Activated T-helper 9 cell treated with anti-CD3 and anti-CD28 coated beads, Interleukin-2, amount 50 U/mL, for 16 hours (primary cell): ENCODE measurements at places on chromosomes 4 and X.

DNA sequence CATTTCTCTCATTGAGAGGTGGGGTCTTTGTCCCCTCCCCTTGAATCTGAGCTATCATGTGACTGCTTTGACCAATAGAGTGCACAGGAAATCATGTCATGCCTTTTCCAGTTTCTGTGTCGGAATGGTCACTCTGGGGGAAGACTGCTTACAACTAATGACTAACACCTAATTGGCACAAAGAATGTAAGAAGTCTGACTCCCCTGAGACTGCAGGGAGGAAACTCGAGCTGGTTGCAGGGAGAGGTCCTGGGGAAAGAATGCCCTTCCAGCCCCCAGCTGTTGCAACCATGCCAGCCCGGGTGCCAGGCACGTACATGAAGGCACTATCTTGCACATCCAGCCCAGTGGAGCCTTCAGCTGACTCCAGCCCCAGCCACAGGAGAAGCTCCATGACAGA is 254.2 kb downstream of the DHX15 start:
- no peak for DNase-seq

DNA sequence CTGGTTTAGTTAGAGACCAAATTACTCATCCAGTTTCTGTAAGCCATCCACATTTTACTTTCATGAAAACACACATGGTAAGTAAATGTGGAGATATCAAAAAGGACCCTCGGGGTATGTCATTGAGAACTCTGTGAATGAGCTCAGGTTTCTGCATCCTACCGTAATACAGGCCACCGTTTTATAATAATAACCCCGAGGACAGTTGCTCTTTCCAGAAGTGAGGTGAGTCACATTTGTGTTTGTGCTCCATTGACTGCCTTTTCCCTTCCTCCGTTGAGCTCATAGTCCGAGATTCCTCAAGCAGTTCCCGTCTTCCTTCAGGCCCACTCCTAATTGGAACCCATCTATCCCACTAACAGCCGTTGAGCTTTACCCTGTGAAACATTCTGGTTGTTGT is 95.3 kb downstream of the GRID2 start:
- no peak for DNase-seq

DNA sequence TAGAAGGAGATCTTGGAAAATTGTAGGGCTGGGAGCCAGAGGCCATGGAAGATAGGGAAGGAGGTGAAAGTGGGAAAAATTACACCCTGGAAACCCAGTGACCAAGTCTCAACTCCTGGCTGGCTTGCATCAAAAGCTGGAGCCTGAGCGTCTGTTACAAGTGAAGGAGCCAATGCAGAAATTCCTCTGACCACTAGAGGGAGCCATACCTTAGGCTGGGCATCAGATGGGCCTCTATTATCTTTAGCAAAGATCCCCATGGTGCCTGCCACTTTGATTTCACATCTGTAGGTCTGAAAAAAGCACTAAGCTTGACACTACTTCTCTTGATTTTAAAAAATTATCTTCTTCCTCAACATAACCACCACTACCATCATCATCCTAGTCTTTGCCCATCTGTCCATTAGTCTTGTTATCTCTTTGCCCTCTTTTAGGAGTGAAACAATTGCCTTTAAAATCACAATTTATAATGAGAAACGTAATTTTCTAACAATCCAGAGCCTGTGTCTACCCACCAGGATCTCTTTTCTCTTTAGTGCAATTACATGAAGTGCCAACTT is 62.9 kb downstream of the ANAPC4 start:
- DNase-seq = no peak

- no peak for DNase-seq
Measured at GRCh38 chrX:10450229-10450958, 170.0 kb downstream of the MID1 start.

GRCh38 chr4:6221851-6222760 is 21.8 kb upstream of the JAKMIP1 start:
- no peak for DNase-seq

GRCh38 chr4:3677748-3678070 is 88.5 kb upstream of the ADRA2C start:
- DNase-seq = no peak

- DNase-seq = no peak
Measured at GRCh38 chr4:2159931-2160330, 82.0 kb downstream of the HAUS3 start.

DNA sequence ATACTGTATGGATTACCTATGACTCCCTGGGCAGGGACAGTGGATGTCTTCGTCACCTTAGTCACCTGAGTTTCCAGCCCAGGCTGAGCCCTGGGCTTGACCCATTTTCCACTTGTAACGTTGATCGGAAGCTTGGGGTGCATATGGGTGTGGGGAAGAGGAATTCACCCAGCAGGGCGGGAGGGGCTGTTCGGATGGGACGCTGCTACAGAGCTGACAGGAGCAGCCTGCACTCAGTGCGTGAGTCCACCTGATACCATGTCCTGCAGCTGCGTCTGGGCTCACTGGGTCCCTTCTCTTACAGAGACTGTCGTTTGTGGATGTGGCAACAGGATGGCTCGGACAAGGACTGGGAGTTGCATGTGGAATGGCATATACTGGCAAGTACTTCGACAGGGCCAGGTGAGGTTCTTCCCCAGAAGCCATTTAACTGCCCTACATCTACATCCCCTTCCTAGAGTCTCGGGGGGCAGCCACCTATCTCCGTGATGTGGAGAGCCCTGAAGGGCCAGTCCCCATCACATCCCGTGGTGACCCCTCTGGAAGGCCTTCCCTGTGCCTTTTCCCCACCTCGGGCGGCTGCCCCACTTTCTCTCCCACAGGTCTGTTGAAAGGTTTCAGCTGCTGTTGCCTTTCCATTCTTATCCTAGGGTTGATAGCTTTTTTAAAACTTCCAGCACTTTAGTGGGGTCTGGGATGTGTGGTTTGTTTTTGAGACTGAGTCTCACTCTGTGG is 13.6 kb downstream of the TKTL1 start:
- no peak for DNase-seq

- DNase-seq = no peak
Measured at GRCh38 chr4:61614231-61614630, 414.1 kb downstream of the ADGRL3 start.

GRCh38 chrX:30414144-30414543 is 105.0 kb upstream of the NR0B1 start:
- DNase-seq = no peak

DNA sequence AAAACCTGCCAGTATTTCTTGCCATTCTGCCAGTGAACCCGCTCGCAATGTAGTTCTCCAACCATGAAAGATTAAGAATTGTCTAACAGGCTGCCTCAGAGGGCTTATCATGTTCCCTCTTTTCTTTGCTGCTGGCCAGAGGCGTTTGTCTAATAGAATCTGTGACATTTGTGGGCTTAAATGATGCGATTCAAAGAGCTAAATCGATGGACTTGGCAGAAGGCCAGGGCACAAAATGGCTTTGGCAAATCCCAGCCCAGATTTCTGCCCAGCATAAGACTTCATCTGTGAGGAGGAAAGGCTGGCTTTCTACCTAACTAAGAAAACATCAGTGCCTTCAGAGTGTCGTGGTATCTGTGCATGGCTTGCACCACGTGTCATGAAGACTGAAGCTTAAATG is 79.9 kb downstream of the TRPC5OS start:
- DNase-seq = no peak

- no peak for DNase-seq
Measured at GRCh38 chrX:127552571-127552970, 499.6 kb downstream of the ACTRT1 start.

GRCh38 chr4:78293821-78294301 is 236.7 kb downstream of the FRAS1 start:
- DNase-seq = no peak

GRCh38 chr4:111535792-111536191 is 609.5 kb upstream of the FAM241A start:
- DNase-seq = no peak

GRCh38 chr4:101782546-101782945 is 8.0 kb upstream of the BANK1 start:
- DNase-seq = no peak

DNA sequence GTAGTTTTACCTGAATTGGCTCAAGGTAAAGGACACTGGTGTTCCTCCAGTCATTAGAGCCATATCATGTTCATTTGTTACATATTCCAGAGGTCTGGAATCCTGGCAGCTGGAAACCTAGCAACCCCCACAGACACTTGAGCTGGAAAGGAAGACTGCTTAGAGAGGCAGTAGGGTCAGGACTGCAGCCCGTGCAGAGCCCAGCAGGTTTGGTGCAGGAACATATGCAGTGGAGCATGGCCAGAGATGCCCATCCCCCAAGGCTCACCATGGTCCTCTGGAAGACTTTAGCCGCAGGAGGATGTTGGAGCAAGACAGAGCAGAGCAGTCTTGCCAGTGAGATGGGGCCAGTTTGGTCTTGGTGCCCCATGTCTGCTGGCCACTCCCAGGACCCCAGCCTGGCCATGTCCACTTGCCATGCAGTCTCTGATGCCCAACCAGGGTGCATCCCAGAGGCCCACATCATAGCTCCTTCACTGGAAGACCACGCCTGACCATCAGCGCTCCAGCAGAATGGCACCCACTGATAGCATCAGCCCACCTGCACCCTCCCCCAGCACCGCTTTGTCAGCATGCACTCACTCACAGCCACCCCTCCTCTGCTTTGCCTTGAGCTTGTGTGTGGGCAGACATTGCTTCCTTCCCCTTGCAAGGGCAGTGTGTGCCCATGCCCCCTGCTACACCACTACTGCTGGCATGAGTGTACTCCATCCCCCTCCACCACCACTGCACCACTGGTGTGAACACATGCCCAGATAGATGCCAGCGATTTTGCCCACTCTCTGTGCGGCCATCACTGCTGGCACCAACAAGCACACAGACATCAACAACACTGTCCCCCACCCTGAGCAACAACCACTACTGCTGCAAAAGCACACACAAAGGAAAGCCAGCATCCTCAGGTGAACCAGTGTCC is 190.3 kb upstream of the SPOCK3 start:
- DNase-seq = no peak

DNA sequence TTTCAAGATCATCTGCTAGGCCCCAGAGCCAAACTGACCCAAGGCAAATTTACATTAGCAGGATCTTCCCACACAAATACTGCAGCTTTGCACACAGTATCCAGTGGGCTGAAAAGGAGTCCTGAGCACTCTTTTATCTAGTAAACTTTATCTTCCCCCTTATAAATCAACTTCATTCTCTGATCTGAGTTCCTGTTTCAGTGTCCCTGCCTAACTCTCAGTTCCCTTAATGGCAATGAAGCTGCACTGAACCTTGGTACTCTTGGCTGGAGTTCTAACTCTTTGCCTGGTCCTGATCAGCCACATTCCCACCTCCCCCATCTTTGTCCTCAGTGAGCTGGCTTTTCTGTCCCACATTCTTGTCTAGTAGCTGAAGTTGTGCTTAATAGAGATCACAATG is 37.4 kb downstream of the EDA2R start:
- DNase-seq = no peak

DNA sequence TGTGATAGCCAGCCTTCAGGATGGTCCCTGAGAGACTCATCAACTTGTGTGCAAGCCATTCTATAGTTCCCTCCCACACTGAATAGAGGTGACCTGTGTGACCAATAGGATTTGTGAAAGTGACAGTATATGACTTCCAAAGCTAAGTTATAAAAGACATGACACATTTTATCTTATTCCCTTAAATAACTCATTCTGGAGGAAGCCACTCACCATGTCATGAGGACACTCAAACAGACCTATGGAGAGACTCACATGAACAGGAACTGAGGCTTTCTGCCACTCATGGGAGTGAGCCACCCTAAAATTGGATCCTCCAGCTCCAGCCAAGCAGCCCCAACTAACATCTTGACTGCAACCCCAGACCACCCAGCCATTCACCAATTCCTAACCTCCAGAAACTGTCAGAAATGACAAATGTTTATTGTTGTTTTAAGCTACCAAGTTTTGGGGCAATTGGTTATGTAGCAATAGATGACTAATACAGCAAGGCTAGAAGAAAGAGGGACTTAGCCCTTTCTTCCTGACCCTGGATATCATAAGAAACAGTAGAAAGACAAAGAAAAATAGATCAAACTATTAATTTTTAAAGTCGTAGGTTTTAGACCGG is 9.0 kb upstream of the CHIC2 start:
- no peak for DNase-seq

DNA sequence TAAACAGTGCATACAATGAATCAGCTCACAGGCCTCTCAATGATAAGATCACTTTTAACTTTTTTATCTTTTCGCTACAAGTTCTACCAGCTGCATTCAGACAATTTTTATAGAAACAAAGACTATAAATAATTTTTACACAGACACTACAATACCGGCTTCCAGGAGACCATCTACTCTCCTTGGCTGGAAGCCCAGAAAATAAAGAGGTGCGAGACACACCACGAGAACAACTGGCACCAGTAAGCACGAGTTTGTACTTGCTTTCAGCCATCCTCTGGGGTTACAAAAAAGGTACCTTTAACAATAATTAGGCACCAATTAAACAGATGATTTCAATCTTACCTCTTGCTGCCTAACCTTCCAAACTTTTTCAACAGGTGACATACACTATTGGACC is 11.2 kb upstream of the PRDX4 start:
- no peak for DNase-seq

GRCh38 chr4:180285796-180286195 is 1957.4 kb upstream of the TENM3 start:
- DNase-seq = no peak

DNA sequence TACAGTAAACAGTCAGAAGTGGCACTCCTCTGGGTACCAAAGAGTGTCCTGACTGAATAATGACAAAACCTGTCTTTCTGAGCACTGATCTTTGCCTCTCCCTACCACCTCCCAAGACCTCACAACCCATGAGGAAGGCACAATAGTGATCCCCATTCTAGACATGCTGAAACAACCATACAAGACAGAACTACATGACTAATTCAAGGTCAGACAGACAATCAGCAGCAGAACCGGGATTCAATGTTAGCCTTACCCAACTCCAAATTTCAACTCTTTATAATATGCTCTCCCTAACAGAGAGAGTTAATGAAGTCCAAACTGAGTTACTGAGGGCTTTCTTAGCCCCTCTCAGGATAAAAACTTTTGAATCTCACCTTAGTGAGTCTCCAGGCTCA is 71.0 kb downstream of the IRF2 start:
- no peak for DNase-seq

DNA sequence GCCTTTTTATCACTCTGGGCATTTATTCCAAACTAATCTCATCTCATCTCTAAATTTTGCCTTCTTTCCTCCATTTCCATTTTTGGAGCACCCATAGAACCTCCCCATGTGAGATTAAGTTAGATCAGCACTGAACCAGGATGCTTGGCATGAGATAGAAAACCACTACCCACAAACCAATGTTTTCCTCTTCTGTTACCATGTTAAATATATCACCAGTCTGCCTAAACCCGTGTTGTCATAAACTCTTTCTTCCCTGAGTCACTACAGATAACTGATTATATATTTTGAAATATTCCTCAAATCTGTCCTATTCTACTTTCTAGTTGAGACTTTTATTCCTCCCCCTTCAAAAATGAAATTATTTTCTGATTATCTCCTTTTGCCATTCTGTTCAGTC is 37.6 kb downstream of the GABRB1 start:
- DNase-seq = no peak

DNA sequence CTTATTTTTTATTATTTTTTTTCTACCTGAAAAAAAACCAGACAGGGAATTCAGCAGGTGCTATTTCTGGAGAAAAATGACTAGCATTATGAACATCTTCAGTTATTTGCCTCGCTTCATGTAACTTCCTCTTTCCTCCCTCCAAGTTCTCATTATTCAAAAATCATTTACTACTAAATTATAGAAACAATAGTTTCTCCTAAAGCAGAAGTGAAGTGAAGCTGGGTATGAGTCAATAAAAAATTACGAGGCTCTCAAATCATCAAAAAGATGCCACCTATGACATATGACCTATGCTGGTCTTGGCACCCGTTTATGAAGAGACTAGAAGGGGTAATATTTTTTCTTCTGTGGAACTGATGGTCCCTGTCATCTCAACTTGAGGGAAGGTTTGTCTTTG is 145.0 kb upstream of the AADAT start:
- no peak for DNase-seq
